ENCODE measurements at places on chromosomes 5 and 9.

GRCh38 chr5:116546033-116546742 is 28.4 kb downstream of the SEMA6A start:
- DNase-seq = no peak

GRCh38 chr5:179893958-179894895 is 13.5 kb downstream of the TBC1D9B start:
- DNase-seq = no peak

DNA sequence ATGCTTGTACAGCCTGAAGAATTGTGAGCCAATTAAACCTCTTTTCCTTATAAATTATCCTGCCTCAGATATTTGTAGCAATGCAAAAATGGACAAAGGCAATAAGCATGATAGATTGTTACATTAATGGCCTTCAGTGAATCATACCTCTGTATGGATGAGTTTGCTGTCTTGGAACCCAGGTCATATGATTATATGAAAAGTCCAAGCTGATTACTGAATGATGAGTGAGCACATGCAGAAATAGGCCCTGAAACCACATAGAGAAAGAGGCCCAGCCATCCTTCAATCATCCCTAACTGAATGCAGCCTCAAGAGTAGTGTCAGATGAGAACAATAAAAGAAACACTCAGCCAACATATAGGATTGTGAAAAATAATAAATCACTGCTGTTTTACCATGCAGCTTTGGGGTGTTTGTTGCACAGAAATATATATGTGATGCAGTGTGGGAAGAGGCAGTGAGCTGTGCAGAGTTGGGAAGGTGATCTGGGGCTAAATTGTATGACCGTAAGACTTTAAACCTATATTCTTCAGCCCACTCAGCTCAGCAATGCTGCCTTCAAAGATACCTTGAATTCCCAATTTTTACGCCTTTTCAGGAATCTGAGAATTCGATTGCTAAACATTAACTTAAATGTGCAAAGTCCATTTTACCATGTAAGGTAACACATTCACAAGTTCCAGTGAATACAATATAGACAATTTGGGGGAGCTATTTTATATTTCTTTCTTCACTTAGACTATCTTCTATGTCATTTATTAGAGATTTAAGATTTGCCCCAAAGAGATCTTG is 36.3 kb upstream of the SHISAL2B start:
- DNase-seq = no peak

DNA sequence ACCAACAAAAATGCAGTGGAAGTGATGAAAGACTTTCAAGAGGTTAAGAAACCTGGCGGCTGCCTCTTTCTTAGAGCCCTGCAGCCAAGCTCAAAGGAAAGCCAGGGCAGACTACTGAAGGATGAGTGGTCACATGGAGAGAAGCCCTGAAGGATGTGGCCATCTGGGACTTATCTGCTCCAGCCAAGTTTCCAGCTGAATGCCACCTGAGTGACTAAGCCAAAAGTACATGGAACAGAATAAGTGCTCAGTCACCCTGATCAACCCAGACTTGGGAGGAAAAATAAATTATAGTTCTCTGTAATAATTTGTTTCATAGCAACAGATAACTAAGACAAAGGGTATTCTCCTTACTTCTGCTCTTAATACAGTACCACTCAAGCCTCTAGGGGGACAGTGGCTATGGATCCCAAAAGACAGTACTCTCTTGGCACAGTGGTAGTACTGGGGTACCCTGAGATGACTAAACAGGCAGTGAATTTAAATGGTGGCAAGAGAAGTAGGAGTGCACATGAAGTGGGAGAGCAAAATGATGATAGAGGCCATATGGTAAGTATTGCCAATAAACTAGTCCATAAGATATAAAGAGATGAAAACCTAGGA is 182.3 kb downstream of the ELAVL2 start:
- DNase-seq = no peak

DNA sequence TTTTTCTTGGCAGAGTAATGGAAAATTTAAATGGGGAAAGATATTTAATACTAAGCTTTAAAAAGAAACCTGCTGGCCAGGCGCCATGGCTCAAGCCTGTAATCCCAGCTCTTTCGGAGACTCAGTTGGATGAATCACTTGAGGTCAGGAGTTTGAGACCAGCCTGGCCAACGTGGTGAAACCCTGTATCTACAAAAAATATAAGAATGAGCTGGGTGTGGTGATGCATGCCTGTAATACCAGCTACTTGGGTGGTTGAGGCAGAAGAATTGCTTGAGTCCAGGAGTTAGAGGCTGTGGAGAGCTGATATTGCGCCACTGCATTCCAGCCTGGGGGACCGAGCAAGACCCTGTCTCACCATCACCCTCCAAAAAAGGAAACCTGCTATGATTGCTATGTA is 32.8 kb downstream of the TUT7 start:
- DNase-seq = no peak

DNA sequence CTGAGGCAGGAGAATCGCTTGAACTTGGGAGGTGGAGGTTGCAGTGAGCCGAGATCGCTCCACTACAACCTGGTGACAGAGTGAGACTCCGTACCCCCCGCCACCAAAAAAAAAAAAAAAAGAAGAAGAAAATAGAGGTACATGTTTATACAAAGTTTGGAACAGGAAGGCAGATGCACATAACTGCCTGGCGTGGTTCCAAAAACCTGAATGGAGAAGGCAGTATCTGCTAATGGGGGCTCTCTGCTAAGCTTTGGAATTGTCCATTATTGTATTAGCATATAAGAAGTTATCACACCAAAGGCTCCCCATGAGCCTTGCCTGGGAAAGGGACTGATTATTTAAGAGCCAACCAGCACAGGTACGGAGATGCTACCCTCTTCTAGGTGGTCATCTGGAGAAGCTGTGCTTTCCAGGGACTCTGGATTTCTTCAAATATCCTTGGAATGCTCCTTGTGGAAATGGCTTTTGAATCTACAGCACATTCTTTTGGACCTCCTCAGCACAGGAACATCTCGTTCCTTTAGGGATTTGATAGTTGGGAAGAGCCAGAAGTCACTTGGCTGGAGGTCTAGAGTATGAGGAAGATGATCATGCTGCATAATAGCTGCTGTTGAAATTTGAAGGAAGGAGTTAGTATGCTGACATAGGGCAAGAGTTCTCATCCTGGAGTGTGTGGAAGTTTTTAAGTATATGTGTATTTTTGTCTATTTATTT is 42.5 kb upstream of the ABCA1 start:
- DNase-seq = no peak

DNA sequence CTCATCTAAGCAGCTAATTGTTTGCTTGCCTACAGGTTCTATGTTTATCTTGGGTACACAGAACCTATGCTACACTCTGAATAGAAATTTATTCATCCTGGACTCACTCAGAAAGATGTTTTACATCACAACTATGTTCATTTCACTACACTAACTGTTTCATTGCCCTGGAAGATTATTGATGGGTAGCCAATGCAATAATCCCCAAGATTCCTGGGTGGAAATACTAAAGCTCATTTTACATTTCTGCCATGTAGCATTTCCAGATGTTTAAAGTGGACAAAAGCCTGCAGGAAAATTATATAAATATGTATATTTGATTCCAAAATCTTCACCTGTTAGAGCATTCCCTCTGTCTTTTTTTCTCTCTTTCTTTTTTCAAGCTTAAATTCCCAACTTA is 51.9 kb upstream of the IL7R start:
- no peak for DNase-seq

DNA sequence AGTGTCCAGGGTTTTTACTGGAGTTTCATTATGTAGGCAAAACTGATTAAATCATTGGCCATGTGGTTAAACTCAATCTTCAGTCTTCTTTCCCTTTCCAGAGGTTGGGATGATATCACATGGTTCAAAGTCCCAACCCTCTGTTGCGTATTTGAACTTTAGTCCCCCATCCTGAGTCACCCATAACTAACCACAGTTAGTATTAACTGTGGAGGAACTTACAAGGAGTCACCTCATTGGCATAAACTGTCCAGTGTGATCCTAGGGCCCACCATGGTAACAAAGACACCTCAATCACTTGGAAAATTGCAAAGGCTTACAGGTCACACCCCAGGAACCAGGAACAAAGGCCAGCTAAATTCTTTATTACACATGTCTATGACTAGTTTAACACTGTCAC is 188.5 kb downstream of the COX7C start:
- DNase-seq = no peak

GRCh38 chr5:142974409-142974808 is 204.2 kb downstream of the ARHGAP26 start:
- no peak for DNase-seq

GRCh38 chr5:40410964-40411635 is 268.6 kb upstream of the PTGER4 start:
- DNase-seq = no peak

DNA sequence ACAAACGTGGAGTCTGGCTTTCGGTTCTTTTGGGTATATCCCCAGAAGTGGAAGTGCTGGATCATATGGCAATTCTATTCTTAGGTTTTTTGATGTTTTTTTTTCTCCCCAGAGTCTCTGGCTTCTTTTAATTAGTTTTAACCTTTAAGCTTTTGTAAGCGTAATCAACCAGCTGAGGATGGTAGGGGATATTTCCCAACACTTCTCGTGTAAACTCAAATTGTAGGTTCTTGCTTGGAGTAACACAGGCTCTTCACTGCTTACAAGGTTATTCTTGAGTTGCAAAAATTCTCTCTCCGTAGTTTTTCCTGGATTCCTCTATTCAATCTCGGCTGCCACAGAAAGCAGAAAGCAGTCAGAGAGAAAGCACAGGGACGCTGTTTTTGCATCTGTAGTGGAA is 11.9 kb downstream of the LAMC3 start:
- DNase-seq = no peak

DNA sequence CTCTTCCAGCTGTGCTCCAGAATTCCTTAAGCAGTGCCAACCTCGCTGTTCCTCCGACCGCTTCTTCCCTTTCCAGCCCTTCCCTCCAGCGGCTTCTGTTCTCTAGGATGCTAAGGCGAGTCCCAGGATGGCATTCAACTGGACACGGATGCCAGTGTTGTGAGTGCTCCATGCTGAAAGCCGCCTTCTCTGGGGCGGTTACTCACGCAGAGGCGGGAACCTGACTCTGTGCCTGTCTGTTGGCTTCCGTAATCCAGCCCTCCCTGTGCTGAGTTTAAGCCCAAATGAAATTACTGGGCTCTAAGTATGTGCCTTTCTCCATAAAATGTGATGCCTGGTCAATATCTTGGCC is 20.2 kb downstream of the COL5A1 start:
- DNase-seq = no peak

GRCh38 chr9:133323211-133323610 is 12.8 kb downstream of the SURF6 start:
- DNase-seq = no peak

DNA sequence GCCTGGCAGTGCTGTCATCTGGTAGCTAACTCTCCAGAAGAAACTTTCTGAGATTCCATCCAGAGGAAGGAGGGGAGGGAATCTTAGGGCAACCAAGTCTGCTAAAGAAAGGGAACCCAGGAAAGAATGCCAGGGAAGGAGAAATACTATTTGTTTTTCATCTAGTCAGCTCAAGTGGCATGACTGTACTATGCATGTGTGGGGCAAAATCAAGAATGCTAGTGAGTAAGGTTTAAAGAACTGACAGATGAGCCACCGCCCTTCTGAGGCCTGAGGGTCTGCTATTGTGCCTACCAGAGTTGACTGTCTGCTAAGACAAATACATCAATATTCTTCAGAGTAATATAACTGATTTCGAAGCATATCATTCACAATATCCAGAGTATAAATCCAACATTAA is 204.2 kb downstream of the SLC12A2 start:
- DNase-seq = no peak

DNA sequence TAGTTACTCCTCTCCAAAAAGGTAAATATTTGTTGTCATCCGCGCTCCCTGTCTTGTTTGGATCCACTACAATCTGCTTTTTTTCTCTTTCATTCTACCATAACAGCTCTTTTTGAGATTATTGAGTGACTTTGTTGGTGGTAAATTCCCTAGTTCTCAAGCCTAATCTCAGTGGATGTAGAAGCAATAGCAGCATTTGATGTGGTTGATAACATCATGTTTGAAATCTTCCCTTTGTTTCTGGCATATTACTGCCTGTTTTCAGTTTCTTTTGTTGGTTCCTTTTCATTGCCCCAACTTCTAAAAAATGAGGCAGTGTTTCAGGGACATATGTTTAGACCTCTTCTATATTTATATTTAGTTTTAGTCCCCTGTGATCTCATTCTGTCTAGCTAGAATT is 8.9 kb downstream of the CDC42SE2 start:
- DNase-seq = no peak

DNA sequence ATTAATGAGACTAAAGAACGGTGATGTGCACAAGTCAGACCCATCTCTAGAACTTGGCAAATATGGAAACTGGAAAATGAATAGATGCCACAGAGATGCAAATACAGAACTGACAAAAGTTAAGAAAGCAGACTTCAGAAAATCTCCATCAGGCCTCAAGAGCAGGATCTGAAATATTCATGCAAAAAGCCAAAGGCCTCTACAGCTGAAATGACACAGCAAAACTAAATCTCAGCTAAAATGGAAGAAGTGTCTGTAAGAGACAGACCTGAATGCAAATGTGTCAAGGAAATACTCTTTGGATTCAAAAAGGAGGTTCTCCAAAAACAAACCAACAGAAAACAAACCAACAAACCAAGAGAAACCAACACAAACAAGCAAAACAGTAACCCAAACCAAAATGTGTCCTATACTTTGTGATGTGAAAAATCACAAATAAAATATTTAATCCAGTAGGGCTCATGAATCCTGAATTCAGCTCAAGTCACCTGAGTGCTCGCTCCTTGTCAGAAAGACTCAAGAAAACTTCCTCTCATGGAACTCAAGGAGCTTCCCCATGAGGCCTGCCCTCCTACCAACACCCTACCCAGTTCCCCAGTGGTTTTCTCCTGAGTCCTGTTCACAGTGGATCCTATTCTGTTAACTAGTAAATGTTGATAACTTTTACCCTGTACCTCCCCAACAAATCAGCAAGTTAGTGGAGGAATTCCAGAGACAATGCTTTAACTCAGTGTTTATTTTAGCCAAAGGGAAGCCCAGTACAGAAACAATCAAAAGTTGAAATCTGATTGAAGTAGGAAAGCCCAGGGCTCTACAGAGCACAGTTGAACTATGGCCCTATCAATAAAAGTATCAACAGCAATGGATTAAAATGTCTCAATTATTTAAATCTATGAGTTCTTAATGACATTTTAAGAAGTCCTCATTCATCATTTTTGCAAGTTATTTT is 14.6 kb downstream of the MRPS27 start:
- no peak for DNase-seq

DNA sequence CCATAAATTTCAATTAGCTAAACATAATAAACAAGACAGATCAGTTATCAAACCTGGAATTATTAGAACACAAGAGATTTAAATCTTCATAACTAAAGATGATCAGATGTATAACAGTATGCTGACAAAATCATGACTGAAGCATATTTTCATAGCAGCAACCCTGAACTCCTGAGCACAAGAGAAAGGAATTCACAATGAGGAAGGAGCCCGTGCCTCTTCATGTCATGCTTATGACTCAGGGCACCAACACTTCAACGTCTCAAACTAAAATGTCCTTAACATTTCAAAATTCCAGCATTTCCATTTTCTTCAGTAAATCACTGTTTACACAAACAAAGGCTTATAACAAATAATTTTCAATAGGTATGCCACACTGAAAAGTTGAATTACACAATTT is 6.7 kb downstream of the AP3B1 start:
- no peak for DNase-seq

Measured in nephron progenitor cell (in vitro differentiated cells).